ENCODE measurements at places on chromosomes 4 and X. TPM values are rescaled to one million over a fixed set of nuclear protein-coding genes. Genes with fewer than 3 reads are reported as not detected.

GRCh38 chr4:58191109-58191508 lies 1080.9 kb upstream of the IGFBP7 start:
- DNase-seq = no peak

GRCh38 chrX:8304668-8305067 lies 133.6 kb upstream of the VCX2 start:
- DNase-seq = no peak

DNA sequence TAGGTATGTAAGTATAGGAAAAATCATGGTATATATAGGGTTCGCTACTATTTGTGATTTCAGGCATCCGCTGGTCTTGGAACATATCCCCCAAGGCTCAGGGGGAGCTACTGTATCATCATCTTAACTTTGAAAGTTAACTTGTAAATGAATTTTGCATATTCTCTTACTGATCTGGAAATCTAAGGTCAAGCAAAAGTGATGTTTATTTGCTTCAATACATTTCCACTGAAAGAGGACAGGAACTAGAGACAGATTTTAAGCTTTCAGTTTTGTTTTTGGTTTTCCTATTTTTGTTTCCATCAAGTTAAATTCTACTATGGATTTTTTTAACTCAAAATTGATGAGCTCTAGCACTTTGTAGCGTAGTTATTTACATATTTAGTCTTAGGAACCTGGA lies 56.2 kb downstream of the NAF1 start:
- DNase-seq = no peak

DNA sequence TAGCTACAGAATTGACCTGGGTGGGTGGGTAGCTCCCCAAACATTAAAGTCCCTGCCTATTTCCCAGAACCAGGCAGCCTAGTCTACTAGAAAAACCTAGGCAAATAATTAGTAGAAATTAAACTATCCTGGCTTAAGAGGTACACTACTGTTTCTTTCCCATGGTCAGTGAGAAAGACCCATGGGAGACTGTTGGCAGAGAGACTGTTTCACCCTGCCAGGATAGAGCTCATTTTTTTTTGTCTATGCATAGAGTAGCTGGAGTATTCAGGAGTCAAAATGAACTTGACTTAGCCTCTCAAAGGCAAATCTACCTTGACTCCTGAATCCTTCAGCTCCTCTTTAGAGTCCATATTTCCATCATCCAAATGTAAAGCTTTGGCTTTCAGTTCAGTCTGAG lies 107.0 kb upstream of the AR start:
- no peak for DNase-seq

NPY2R gene
- total RNA-seq = 12.6 TPM

TMPRSS11B gene
- not detected for total RNA-seq
